ENCODE measurements at places on chromosomes 12 and 14.
A peak's percentile ranks its signal among the peaks of the same experiment; 100 is the strongest.

- no peak for DNase-seq
Measured at GRCh38 chr12:12715128-12715458, 2.1 kb upstream of the CDKN1B start.

- no peak for DNase-seq
Measured at GRCh38 chr14:57205938-57206337, 62.8 kb downstream of the EXOC5 start.

DNA sequence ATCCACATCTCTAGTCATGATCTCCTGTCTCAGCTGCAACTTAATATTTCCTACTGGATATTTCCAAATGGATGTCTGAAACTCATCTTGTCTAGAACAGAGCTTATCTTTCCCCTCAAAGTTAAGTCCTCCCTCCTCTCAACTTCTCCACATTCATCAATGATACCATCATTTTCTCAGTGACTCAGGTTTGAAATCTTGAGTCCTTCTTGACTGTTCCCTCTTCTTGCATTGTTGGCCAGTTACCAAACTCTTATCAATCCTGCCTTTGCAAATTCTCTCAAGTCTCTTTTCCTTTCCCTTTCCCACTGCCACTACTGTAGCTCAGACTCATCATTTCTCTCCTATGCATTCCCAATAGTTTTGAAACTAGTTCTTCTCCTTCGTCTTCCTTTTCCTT lies 14.3 kb upstream of the CHURC1 start:
- no peak for DNase-seq

- no peak for DNase-seq
Measured at GRCh38 chr12:123389560-123390351, 5.8 kb downstream of the KMT5A start.

- no peak for DNase-seq
Measured at GRCh38 chr14:87615822-87616679, 376.9 kb downstream of the GALC start.

DNA sequence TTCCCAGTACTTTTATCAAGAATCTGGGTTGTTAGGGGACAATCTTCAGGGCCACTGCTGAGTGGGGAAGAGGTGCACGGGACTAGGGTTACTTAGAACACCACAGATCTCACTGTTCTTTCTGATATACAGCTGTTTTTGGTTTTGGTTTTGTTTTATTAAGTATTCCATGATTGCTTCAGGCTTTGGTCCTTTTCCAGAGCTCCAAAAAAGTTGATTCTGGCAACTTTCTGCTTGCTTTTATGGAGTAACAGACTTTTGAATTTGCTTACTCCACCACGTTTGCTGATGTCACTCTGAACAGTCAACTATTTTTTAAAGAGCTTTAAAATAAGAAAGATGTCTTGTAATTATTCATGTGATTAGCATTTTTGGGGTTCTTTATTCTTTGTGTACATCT lies 368.1 kb upstream of the FOXG1 start:
- no peak for DNase-seq

- no peak for DNase-seq
Measured at GRCh38 chr12:43776498-43776897, 17.7 kb downstream of the IRAK4 start.

- DNase-seq: no peak
Measured at GRCh38 chr12:132610051-132610759, at the start of gene LRCOL1. Gene LRCOL1 (minus strand): TSS chr12:132610582. CDS start chr12:132606251, 4,331 bp downstream.

DNA sequence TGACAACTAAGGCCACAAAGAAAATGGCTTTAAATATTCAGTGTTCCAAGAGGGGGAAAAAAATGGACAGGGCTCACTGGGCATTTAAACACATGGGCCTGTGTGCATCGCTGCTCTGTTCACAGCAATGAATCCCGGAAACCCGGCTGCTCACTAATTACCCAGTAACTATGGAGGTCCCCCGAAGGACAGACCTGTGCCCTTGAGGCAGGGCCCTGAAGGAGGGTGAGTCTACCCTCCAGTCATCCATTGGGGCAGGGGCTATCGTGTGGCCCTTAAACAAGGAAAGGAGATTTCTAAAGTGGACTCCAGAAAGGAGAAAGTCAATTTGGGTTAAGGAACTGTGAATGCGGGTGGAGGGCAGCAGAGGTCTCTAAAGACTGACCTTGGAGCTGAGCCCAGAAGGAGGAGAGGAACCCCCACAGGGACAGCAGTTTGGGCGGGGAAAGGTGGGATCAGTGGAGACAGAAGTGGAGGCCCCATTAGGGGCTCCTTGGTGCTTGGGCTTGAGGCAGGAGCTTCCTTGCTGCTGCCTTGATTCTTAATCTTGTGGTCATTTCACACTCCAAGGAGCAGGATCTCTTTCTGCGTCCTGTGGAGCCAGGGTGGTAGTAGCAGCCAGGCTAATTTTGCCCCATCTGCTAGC lies 1.4 kb upstream of the CLMN start:
- no peak for DNase-seq

DNA sequence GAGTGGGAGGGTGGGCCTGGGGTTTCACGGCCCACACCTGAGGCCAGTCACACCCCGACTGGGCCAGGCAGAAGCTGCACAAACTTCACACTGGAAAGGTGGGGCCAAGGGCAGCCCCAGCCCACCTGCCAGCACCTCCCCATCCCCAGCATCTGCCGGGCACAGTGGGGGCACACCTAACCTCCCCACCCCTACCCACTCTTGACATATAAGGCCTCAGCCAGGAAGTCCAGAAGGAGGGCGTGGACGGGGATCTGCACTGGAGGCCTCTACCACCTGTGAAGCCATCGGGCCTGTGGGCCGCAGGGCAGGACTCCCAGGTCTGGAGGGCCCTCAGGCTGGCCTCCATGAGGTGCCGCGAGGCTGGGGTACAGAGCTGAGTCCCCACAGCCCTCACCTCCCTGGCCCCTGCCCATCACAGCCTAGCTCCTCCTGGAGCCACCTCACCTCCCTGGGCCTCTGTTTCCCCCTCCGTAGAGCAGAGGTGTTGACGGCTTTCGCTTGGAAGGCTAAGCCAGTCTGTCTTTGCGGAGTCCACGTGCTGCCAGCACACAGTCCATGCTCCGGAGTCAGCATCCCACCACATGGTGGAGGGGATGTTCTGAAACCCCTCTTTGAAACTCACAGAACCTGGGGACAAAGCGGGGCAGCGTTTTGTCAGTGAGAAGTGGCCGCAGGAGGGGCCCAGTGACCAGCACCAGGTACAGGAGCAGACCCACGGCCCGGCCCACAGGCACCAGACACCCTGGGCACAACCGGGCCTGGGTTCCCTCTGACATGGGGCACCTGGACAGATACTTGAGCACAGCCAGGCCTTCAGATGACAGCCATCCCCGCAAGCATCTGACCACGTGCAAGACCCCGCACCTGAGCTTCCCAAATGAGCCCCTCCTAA lies 38.2 kb upstream of the INF2 start:
- DNase-seq: no peak

- no peak for DNase-seq
Measured at GRCh38 chr12:42056130-42056529, 88.5 kb downstream of the GXYLT1 start.

GRCh38 chr14:75751296-75751695 lies 90.2 kb downstream of the TTLL5 start:
- no peak for DNase-seq

- DNase-seq: peak; percentile 78
Measured at GRCh38 chr14:91317381-91318308, 73.1 kb upstream of the GPR68 start.

DNA sequence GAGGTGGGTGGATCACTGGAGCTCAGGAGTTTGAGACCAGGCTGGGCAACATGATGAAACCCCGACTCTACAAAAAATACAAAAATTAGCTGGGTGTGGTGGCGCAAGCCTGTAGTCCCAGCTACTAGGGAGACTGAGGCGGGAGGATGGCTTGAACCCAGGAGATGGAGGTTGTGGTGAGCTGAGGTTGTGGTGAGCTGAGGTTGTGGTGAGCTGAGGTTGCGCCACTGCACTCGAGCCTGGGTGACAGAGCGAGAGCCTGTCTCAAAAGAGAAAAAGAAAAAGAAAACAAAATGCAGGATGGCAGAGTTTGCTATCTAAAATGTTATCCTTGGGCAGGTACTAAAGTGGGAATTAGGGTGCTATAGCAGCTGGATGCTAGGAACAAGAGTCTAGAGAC lies 10.8 kb upstream of the GPRC5A start:
- DNase-seq: no peak

- DNase-seq: no peak
Measured at GRCh38 chr14:104882325-104882973, 17.4 kb downstream of the CEP170B start.
